Bone marrow (tissue), 2 donors: ENCODE measurements at places on chromosomes 7 and 10.

- DNase-seq: peak; percentile 66
Observed at GRCh38 chr7:2104107-2104710, 128.5 kb downstream of the MAD1L1 start.

GRCh38 chr10:47410271-47410670, 26.2 kb upstream of the ZNF488 start:
- no peak for DNase-seq

DNA sequence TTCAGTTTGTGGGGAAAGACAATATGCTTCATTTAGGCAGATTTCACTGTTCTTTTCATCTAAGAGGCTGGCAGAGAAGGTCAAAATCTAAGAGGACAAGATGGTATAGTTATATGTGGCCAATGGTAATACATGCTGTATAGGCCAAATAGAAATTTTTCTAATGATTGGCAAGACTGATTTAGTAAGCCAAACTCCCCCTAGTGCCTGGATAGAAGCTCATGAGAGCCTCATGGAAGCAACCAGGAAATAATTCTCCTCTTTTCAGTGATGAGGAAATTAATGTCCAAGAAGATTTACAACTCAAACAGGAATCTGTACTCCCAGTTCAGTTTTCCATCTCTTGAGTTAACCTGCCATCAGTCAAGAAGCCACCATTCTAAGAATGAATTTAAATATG, 253.6 kb upstream of the PHF14 start:
- no peak for DNase-seq

GRCh38 chr10:126108693-126109092, 212.3 kb downstream of the FANK1 start:
- no peak for DNase-seq

DNA sequence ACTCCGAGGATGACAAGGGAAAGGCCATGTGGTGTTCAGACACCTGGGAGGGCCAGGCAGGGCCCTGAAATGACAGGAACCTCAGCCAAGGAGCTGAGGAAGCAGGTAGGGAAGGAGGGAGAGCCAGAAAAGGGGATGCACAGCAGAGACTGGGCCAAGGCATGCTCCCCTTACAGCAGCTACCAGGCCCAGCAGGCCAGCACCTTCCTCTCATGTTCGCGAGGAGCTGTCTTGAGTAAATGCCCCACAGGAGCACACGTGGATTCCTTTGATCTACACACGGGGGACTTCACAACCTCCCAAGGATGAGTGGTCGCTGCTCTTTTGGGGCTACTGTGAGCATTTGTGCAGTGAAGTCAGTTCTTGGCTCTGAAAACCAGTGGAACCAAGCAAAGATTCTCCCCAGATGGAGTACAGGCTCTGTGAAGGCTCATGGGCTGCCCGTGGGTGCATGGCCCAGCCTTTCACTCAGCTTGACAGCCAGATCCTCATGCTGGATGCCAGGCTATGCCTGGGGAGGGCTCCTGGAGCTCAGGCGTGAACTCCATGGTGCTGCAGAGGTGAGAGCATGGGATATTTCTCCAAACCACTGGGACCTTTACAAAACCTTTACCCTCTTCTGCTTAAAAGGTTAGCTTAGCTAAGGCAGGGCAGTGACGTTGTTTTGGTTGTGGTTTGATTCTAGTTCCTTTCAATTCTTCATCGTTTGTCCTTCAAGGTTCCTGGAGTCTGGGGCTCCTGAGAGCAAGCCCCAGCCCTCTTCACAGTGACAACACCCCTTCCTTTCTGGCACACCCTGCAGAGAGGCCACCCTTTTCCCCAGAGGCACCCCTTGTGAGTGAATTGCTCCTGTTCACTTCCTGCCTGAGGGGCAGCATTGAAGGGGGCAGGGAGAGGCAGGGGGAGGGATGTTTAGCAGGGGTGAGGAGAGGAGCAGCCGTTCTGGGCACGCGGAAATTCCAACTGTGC, 74.2 kb upstream of the ZPBP start:
- DNase-seq: no peak

- no peak for DNase-seq
Observed at GRCh38 chr7:134210976-134211663, 84.0 kb downstream of the LRGUK start.

GRCh38 chr10:57769298-57769697, 498.4 kb downstream of the IPMK start:
- DNase-seq: no peak

GRCh38 chr10:43255634-43256431, 11.0 kb downstream of the RASGEF1A start:
- no peak for DNase-seq

DNA sequence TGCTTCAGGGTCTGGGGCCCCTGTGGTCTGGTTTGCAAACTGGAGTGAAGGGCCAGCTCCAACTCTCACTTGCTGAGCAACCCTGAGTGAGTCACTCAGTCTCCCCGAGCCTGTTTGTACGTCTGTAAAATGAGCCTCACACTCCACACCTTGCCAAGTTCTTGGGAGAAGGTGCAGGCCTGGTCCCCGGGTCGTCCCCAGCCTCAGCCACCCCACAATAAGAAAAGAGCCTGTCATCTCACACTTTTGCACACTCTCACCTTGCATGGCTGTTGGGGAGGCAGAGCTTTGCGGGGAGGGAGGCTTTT, 5.2 kb downstream of the GRIFIN start:
- DNase-seq: no peak

DNA sequence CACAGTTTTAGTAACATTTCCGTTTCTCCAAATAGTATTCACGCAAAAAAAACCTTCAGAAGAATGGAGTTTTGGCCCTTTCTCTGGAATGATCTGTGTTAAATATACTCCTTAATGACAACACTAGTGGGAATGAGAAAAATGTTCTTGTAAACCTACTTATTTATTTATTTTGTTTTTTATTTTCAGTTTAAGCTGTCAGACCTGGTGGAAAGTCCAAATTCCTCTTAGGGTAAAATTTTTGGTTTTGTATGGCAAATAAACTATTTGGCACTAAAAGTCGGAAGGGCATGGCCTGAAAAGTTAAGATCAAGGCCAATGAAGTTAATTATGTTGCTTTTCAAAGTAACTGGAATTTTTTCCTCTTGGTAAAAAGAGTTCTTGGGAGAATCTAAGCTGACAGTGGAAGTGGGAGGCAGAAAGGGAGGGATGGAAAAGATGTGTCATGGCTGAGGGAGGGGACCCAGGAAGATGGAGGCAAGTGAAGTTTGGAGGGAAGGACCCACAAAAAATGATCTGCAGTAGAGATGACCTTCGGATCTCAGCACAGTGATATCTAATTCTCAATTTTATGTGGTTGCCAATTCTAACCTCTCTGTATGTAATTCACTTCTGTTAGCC, 33.5 kb upstream of the VPS41 start:
- DNase-seq: no peak

DNA sequence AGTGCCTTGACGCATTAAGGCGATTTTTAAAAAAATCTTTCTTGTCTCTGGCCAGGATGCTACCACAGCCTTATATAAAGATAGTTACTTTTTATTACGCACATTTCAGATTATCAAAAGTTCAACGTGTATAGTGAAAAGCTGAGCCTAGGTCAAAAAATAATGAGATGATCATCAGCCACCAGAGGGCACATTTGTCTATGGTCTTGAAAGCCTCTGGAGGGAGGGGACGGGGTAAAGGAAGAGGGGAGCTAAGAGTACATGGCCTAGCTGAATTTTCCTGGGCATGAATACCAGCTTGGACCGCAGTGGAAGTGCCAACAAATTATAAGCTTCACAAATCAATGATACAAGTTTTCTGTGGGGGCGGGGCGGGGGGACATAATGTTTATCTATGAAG, 285.9 kb upstream of the SMIM30 start:
- peak; percentile 5 for DNase-seq

GRCh38 chr7:92409357-92409756, 37.9 kb upstream of the GATAD1 start:
- DNase-seq: no peak

GRCh38 chr7:123797673-123798531, 47.1 kb upstream of the HYAL4 start:
- no peak for DNase-seq

GRCh38 chr10:56912043-56912442, 551.0 kb upstream of the ZWINT start:
- no peak for DNase-seq

- DNase-seq: no peak
Observed at GRCh38 chr10:49367600-49367999, 28.3 kb downstream of the DRGX start.

GRCh38 chr7:21651697-21652096, 108.9 kb downstream of the DNAH11 start:
- DNase-seq: no peak

- DNase-seq: no peak
Observed at GRCh38 chr7:33446551-33446950, 317.2 kb downstream of the BBS9 start.

- no peak for DNase-seq
Observed at GRCh38 chr10:89975071-89975470, 273.7 kb downstream of the KIF20B start.

DNA sequence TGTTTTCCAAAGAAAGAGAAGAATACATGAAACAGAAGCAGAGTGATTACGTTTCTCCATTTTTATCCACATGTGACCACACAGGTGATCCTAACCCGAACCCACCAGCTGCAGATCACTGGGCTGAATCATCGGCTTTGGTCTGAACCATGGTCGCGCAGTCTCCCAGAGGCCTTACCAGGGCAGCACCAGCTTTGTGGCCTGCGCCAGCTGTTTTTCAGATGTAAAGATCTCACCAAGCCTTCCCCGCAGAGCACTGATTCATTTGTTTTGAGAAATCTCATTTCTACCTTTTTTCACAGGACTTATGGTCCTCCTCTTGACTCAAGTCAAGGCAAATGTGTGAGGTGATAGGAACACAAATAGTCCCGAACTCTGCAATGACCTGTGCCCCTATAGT, 207.0 kb upstream of the PPP2R2D start:
- no peak for DNase-seq

DNA sequence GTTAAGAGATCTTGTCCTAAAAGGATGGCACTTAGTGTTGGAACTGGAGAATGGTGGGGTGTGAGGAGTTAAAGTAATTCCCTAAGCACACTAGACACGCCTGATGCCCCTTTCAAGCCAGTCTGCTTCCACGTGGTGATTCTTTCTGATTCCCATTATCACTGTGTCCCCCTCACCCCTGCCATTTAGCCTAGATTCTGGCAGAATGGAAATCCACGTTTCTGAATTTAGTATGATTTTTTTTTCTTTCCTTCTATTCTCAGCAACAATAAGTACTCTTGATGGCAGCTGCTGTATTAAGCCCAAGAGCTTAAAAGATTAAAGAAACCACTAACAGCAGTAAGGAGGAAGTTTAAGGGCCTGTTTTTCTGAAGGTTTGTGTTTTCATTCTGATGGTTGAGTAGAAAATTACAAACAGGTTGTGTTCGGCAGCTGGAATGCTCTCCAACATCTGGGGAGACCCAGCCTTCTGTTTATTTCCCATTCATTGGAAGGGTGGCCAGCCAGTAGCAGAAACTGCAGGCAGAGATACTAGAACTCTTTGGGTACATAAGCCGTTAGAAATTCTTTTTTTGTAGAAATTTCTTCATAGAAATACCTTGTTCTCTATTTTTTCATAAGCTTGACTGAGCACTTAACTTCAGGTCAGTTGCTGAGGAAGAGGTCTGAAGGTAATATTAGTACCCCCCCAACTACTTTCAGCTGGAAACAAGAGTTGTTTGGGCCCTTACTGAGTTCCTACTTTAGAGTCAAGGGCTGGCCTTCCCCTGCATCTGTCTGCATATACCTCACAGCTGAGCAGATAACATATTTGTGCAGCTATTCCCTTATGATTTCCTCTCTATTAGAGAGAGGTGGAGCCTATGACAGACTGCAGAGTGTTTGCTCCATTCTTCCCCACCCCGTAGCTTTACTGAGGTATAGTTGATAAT, 355.1 kb downstream of the AUTS2 start:
- DNase-seq: no peak

- DNase-seq: no peak
Observed at GRCh38 chr7:103636153-103636552, 190.1 kb upstream of the SLC26A5 start.

DNA sequence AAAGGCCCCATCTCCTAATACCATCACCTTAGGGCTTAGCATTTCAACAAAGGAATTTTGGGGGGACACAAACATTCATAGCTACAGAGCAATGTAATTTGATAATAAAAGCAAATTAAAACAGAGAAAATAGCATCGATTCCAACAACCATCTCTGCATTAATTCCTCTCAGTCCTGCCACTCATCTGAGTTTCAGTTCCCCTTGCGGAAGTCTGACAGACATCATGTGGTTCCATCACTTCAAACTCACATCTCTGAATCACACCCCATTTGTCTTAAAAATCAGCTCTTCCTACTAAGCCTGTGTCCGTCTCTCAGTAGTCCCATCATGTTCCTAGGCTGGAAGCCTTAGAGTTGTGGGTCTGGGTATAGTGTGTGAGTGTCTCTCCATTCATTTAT, 3.6 kb downstream of the ADCK2 start:
- DNase-seq: no peak

DNA sequence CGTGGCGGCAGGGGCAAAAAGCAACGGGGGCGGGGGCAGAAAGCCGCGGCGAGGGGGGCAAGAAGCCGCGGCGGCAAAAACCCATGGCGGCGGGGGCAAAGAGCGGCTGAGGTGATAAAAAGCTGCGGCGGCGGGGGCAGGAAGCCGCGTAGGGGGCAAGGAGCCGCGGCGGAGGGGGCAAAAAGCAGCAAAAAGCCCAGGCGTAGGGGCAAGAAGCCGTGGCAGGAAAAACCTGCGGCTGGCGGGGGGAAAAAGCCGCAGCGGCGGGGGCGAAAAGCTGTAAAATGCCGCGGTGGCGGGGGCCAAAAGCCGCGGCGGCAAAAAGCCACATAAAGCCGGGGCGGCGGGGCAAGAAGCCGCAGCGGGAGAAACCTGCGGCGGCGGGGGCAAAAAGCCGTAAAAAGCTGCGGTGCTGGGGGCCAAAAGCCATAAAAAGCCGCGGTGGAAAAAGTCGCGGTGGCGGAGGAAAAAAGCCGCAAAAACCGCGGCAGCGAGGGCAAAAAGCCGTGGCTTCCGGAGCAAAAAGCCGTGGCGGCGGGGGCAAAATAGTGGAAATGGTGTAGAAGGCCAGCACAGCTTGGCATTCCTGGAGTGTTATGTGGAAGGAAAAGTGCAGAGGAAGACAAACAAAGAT, 487.8 kb downstream of the ZNF33B start:
- no peak for DNase-seq

GRCh38 chr7:115379321-115379720, 457.4 kb downstream of the MDFIC start:
- DNase-seq: no peak

DNA sequence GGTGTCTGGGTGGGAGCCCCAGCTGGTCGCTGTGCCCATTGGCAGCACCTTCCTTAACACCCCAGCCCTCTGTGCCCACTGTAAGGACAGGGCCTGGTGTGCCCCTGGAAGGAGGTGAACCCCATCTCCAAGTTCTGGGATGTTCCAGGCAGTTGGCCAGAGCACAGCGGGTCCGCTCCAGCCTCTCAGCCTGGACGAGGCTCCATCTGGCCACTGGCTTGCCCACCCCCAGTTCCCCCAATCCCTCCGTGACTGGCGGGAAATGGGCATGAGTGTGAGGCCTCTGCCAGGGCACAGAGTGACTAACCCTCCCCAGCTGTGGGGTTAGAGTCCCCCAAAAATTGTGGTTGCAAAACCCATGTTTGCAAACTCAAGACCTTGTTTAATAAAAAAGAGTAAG, 15.6 kb downstream of the GRIFIN start:
- DNase-seq: no peak

- no peak for DNase-seq
Observed at GRCh38 chr10:64142395-64142794, 621.2 kb downstream of the REEP3 start.
